Activated naive CD4-positive, alpha-beta T cell (primary cell): ENCODE measurements at places on chromosomes 6 and 20.

DNA sequence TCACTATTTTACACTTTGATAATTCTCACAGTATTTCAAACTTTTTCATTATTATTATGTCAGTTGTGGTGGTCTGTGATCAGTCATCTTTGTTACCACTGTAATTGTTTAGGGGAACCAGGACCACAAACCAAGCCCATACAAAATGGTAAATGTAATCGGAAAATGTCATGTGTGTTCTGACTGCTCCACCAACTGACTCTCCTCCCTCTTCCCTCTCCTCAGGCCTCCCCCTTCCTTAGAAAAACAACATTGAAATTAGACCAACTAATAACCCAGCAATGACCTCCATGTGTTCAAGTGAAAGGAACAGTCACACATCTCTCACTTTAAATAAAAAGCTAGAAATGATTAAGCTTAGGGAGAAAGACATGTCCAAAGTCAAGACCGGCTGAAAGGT is 63.8 kb downstream of the GMDS start:
- no peak for DNase-seq

- DNase-seq = no peak
These were observed 1.0 kb downstream of the GMEB2 start for GRCh38 chr20:63625771-63626423.

- DNase-seq = no peak
These were observed 27.2 kb upstream of the HMGN3 start for GRCh38 chr6:79261666-79262065.

GRCh38 chr6:137102050-137102848 is 57.5 kb upstream of the IL20RA start:
- no peak for DNase-seq

GRCh38 chr6:105500693-105501092 is 97.8 kb upstream of the PREP start:
- no peak for DNase-seq

DNA sequence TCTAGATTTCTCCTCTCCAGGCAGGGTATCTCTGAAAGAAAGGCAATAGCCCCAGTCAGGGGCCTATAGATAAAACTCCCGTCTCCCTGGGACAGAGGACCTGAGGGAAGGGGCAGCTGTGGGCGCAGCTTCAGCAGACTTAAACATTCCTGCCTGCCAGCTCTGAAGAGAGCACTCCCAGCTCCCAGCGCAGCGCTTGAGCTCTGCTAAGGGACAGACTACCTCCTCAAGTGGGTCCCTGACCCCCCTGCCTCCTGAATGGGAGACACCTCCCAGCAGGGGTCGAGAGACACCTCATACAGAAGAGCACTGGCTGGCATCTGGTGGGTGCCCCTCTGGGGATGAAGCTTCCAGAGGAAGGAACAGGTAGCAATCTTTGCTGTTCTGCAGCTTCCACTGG is 556.9 kb downstream of the EPM2A start:
- DNase-seq = no peak

- DNase-seq = no peak
These were observed 23.1 kb downstream of the ZNF451 start for GRCh38 chr6:57113105-57113504.

GRCh38 chr6:41720262-41720620 is 15.2 kb downstream of the TFEB start:
- DNase-seq = no peak

- no peak for DNase-seq
These were observed 295.6 kb downstream of the ZFAND3 start for GRCh38 chr6:38114976-38115625.

- no peak for DNase-seq
These were observed 7.3 kb downstream of the KCNK5 start for GRCh38 chr6:39221779-39222641.

GRCh38 chr6:21648475-21649050 is 55.0 kb downstream of the SOX4 start:
- no peak for DNase-seq

DNA sequence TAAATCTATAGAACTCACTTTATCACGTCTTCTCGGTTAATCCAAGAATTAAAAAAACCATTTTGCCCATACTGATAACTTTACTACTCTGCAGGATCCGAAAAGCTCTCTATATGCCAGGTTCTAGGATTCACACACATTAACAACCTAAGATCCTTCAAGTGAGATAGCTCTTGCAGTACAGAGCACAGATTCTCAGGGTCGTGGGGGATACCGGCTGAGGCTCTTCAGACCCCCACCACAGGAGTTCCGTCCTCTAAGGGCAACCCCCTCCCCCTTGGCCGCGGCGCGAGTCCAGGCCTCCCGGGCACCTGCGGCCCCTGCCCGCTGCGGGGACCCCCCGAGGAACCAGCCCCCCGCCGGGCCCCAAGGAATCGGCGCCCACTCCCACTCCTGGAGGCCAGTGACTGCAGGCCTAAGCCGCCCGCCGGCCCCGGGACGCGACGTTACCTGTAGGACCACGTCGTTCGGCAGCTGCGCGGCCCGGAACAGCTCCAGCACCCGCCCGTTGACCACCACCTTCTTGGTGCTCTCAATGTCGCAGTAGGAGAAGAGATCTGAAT is 892 bp downstream of the REPS1 start:
- no peak for DNase-seq

DNA sequence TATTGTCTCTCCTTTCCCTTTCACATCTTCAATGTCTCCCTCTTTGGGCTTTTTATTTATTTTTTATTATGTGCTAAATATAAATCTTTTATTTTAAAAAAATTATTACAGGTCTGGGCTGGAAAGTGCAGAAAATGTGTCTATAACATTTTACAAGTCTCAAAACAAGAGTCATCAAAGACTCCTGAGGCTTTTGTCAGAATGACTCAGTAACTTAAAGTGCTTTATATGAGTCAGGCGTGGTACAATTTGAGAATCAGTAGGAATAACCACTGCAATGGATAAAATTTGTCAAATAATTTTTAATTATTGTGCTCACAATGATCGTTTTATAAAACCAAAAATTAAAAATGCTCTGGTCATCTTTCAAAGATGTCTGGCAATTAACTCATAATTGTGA is 193.9 kb downstream of the MMUT start:
- no peak for DNase-seq

- DNase-seq = no peak
These were observed 55.5 kb downstream of the TCP11 start for GRCh38 chr6:35085359-35086281.

DNA sequence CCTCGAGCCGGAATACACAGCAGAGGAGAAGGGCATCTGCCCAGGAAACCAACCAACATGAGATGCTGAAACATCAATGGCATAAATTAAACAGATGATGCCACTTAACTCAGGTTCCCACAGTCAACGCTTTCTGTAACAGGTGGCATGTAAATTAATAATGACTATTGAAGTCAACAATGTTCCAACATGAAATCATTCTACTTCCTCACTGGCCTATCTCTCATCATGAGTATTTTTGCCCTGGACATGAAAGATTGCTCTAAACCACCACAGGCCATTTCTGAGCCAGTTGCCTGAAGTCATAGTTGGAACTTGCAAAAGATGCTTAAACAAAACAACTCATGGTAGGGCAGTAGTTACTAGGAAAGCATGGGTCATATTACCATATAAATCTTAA is 397.9 kb upstream of the JARID2 start:
- DNase-seq = no peak

DNA sequence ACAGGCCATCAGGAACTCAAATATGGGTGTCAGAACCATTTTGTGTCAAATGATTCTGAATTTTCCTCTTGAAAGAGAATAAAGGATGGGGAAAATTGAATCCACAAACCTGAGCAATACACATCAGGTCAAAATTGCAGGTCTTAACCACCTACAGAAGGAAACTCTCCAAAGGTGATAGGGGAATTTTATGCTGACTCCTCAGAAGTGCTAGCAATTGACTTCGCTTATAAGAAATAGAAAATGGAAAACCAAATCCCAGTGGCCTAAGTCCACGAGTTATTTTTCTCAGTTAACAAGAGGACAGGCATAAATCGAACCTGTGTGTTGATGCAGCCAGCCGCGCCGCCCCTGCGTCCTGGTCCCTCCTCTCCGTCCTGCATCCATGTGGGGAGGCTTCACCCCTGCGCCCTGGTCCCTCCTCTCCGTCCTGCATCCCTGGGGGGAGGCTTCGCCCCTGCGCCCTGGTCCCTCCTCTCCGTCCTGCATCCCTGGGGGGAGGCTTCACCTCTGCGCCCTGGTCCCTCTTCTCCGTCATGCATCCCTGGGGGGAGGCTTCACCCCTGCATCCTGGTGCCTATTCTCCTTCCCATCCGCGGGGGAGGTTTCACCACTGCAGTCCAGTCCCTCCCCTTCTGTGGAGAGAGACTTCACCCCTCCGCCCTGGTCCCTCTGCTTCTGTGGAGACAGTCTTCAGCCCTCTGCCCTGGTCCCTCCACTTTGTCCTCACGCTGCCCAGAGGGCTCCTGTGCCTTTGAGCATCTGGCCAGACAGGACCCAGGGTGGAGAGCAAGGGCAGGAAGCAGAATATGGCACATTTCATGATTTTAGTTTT is 230.3 kb downstream of the SMOC2 start:
- DNase-seq = no peak

DNA sequence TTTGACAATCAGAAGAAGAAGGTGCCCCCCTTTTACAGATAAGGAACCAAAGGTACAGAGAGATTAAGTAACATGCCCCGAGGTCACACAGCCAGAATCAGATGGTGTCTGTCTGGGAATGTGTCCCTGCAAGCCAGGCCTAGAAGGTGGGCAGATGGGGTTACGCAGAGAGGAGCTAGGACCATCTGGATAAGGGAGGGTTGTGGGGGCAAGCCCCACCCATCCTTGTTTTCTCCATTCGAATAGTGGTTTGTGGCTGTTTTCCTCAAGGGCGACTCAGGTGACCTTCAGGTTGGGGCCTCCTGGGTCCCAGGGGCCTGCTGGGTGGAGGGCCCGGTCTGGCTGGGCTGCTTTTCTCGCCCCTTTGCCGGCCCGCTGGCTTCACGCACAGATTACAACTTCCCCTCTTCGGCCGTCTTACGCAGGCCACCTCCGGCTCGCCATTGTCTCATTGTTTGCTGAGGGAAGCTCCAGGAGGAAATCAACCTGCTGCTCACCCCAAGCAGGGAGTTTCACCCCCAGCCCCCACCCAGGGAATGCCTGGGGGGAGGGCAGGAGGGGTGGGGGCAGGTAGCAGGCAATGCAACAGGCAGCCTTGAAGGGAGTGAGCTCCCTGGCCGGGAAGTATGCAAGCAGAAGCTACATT is 30.8 kb upstream of the CSNK2A1 start:
- DNase-seq = no peak

DNA sequence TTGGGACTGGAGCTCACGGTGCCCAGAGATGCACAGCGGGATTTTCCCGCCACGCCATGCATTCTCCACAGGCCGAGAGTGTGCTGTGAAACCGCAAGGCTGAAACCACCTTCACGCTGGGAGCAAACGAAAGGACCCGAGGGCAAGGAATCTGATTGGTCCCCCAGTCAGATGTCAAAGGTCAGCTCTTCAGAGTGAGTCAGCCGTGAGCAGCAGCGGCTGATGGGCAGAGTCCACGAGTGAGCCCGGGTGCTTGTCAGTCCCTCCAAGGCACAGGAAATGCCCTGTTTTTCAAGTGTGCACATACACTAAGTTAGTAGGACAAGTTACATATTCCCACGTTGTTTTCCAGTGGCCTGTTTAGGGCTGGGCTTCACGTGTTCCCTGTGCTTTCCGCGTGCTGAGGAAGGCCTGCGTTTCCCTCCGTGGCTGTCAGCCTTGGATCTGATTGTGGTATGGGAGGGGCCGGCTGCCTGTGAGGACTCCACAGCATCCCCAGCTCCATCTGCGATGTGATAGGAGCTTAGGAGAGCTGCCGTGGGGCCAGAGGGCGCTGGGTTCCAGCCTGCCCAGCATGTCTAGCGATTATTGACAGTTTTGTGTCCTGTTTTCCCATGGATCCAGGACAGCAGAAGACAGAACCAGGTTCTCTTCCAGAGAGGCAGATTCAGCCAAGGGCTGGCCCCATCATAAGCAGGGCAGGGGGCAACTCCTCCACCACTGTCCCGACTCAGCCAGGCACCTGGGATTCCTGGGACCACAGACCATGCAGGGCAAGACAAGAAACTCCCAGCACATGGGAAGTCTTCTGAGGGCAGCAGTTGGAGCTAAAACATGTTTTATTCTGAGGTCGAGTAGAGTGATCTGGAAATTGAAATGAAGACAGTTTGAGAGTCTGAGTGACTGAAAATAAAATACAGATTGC is 38.2 kb upstream of the FRMD1 start:
- no peak for DNase-seq

GRCh38 chr20:6116758-6117157 is 6.1 kb downstream of the FERMT1 start:
- DNase-seq = no peak

- no peak for DNase-seq
These were observed 258.1 kb downstream of the TAF4 start for GRCh38 chr20:61807471-61808160.

DNA sequence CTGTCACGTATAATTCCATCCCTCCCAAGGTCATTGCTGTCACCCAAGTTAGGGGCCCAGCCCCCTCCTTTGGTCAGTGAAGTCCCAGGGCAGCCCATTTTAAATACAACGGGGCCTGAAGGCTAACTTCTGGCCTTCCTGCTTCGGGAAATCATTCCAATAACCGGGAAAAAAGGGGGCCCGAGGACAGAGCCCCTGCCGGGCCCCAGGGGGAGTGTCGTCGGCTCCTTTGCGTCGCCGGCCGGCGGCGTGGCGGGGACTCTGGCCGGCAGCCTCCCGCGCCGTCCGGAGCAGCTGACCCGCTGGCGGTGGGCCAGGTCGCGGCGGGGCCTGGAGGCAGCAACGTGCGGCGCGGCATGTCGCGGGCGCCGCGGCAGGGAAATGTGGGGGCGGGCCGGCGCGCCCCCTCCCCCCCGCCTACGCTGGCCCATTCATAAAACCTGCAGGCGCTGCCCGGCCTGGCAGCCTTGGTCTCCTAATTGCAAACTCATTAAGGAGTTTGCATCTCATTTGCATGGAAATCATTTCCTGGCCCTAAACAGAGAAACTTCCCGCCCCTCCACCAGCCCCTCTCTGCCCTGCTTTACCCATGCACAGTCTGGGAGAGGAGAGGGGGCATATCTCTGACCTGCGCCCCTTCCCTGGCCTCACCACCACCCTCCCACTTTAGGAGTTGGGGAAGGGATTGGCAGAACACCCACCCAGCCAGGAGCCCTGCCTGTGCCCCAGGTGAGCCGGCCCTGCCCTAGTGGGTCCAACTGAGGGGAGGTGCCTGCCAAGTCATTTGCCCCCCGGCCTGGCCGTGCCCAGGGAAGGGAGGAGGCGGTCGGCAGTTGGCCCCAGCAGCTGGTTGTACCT is 50.7 kb downstream of the MRPL14 start:
- no peak for DNase-seq

DNA sequence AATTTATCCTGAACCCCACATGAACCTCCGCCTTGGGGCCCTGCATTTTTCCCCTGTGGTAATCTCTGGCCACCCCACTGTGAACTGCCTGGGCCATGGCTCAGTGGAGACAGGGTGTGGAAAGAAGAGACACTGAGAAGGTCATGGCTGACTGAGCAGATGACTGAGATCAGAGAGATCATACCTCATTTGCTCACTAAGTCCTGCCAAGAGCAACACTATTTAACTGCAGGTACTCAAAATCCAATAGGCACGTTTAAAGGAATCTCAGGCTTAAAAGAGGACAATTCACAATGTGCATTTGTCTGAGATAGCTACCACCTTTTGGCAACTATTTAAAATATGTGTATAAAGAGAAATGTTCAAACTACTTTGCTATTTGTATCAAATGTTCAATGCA is 305.0 kb downstream of the GMDS start:
- DNase-seq = no peak
